Amygdala (tissue), 56 donors: ENCODE measurements at places on chromosomes 3 and 15.

DNA sequence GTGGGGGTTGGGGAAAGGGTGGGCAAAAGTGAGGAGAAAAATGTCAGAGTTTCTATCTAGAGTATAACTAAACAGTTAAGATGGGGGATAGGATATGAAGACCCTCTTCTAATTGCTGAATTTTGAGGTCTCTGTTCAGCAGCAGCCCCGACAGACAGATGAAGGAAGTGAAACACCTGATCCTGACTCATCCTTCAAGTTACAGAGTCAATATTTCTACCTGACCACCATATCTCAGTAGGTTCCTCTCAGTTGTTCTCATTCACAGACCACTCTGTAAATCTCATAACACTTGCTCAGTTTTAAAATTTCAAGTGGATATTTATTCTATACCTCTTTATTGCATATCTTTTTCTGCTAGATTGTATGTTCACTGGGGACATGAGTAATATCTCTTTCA is 69.5 kb downstream of the CCDC54 start:
- DNase-seq, result no peak

GRCh38 chr15:73001840-73002239 is 50.4 kb upstream of the NEO1 start:
- no peak for DNase-seq

DNA sequence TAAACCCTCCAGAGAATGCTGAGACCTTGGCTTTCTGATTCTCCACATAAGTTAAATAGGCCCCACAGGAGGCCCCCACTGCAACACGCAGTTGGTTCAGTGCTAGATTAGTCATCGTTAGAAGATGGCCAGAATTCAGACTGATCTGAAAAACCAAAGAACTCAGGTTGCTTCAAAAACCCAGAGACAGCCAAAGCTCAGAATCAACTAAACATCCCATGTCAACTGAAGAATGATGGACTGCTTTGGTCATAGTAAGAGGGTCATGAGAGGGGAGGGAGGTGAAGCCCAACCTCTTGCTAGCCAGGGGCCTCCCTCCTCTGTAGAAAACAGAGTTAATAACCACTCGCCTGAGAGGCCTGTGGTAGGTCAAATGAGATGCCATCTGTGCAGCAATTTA is 93.1 kb downstream of the AKAP13 start:
- no peak for DNase-seq

DNA sequence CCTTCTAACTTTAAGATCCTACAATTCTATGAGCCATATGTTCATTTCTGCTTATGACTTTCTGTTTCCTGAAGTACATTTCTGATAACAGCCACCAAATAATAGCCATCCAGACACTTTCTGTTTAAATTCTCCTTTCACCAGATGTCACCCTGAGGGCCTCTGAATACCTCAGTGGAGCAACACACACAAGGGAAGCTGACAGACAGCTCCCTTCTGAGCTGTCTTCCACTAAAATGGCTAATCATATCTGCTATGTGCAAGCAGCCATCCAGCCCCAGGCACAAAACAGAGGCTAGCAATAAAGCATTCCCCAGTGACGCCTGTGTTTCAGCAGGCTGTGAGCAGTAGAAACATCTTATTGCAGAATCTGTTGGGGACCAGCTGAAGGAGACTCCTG is 666.6 kb upstream of the UBE2E2 start:
- DNase-seq, result no peak

DNA sequence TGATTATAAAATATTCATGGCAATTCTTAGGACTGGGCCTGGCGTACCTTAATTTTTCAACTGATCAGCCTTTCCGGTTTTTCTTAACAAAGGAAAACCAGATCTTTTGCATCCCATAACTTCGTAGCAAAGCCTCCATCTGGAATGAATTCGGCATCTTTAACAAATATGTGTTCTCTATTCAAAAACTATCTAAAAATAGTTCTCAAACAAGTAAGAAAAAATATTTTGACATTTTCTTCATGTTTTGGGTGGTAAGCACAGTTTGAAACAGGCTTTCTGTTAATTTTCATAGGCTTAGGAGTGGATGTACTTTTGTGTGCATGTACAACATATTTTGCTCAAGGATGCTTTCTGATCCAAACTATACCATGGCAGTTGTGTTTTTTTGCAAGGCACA is 55.1 kb downstream of the RBMS3 start:
- DNase-seq, result no peak

DNA sequence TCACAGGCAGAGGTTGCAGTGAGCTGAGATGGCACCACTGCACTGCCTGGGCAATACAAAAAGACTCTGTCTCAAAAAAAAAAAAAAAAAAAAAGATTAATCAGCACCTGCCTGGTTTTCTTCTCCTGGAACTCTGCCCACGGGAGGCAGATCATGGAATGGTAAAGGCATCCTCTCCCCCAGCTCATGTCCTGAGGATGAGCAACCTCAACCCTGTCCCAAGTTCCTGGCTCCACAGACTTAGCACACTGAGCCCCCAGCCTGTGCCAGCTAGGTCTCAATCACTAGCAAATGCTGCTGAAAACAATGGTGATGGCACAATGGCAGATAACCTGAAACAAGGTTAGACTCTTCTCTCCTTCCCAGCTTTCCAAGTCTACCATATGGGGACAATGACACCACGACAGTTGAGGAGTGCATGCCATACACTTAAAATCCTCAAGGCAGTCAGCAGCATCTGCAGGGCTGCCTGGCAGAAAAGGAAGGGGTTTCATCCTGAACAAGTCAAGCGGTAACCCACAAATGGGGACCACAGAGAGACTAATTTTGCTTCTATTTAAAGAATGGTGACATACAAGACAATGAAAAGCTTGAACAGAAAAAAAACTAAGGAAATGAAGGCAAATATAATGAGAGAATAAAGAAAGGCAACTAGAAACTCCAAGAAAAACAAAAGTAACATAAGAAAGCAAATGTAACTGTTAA is 4.8 kb downstream of the CLN6 start:
- no peak for DNase-seq

- no peak for DNase-seq
These were observed 30.8 kb downstream of the GALNT15 start for GRCh38 chr3:16205156-16205870.

DNA sequence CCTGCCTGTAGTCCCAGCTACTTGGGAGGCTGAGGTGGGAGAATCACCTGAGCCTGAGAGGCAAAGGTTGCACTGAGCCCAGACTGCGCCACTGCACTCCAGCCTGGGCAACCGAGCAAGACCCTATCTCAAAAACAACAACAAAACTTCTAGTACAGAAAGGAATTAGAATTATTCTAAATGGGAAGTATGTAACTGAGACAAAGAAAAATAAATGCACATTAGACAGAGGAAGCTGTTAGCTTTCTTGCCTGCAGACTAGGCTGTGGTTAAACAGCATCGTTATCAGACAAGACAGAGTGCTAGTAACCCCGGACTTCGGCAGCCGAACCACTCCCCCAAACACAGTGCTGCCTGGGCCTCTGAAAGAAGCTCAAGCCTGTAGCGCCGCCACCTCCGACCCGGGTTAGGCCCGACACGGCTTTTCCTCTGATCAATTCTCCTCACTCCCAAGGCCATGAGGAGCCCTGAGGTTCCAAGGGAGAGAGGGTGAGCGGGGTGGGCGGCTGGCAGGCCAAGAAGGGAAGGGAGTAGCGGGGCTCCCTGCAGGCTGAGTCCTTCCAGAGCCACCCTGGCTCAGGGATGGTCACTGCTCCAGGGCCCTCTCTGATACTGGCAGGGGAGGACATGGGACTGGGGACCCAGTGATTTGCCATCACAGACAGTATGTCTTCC is 44.8 kb upstream of the MUC4 start:
- DNase-seq, result no peak

GRCh38 chr3:40524222-40524567 is 565 bp upstream of the ZNF621 start:
- DNase-seq, result no peak

GRCh38 chr3:82561784-82562183 is 800.3 kb upstream of the GBE1 start:
- DNase-seq, result no peak

DNA sequence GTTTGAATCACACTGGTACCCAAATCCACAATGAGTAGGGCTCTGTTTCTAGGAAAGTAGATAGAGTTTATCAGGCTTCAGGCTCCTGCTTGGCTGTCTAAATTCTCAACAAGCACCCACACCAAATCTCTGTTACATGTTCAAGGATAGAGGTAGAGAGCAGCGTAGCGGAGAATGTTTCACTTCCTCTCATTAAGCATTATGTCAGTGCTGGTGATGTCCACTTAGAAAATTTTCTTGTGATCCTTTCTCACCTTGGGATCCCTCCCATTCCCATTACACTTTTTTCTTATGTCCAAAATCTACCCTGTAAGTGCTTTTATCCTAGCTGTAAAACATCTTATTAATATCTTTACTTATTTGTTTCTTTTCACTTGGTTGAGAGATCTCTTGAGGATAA is 34.7 kb upstream of the GCSAM start:
- no peak for DNase-seq

GRCh38 chr3:37787153-37787867 is 74.4 kb upstream of the CTDSPL start:
- DNase-seq, result no peak

GRCh38 chr3:175713268-175713667 is 854.1 kb downstream of the NAALADL2 start:
- DNase-seq, result no peak

GRCh38 chr3:128950223-128950938 is 43.5 kb downstream of the CFAP92 start:
- DNase-seq, result no peak

DNA sequence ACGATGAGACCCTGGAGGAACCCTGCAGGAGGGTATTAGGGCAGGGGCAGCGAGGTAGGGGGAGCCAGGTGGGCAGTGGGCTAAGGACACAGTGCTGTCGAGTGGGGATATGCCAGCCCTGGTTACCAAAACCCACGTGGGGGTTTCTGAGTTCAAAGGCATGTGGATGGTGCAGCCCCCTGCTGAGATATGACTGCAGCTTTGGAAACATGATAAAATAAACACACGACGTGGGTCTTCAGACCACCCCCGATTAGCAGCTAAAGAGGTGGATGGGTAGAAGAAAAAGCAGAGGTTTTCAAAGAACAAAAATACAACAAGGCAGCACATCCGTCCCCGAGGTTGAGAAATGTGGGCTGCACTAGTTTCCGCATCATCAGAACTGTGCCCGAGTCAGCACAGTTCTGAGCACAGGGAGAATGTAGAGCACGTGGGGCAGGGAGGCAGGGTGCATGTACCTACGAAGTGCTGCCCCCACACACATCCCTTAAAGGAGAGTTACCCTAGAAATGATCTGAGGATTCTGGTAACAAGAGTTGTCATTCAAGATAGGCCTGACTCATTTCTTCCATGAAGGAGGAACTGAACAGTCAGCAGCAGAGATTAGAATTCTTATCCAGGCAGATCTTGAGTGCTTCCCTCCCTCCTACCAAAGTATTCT is 121.3 kb downstream of the RPLP1 start:
- no peak for DNase-seq

GRCh38 chr3:167318996-167319615 is 61.0 kb downstream of the ZBBX start:
- no peak for DNase-seq

DNA sequence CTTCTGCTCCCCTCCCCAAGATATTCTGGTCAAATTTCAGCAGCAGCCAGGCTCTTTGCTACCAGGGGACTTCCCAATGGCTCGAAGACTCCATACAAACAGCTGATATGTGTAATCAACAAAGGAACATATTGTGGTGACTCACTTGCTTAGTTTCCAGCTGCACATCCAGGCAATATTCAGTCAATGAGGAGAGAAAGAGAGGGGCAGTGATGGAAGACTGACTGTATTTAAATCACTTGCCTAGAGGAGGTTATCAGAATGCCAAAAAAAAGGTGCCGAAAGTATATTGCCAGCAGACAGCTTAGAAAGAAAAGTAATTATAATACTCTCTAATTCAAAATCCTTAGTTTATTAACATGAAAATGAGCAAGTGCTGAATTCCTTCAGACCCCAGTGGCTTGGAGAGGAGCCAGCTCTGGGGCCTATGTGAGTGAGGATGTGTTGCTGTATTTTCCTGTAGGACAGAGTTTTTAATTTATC is 236.5 kb downstream of the LRTM1 start:
- DNase-seq, result no peak

- DNase-seq, result no peak
These were observed 677.8 kb downstream of the FHIT start for GRCh38 chr3:60573494-60573893.
